ENCODE measurements at places on chromosomes 11 and 22. TPM values are rescaled to one million over a fixed set of nuclear protein-coding genes. Genes with fewer than 3 reads are reported as not detected.

Gene MEI1
- total RNA-seq = 0.75 TPM

Gene INSC
- not detected for total RNA-seq

Gene NUDT22
- 39.8 TPM for total RNA-seq

Gene IL18
- total RNA-seq = 1.4 TPM

- DNase-seq = no peak
These were observed at the start of gene SPATA19 for GRCh38 chr11:133845413-133845812. Gene SPATA19, minus strand, starts transcription at chr11:133845513. Its CDS starts 67 bp downstream, at chr11:133845446.
